CD4-positive, alpha-beta memory T cell (primary cell): ENCODE measurements at places on chromosomes 3 and 15.

GRCh38 chr3:29072611-29073010, 208.3 kb upstream of the RBMS3 start:
- H3K27me3 ChIP-seq: no peaks in the 10 kb centered on the region
- no peaks in the 10 kb centered on the region for H3K36me3 ChIP-seq
- no peaks in the 10 kb centered on the region for H3K4me1 ChIP-seq
- no peak for DNase-seq
- no peak overlapping the region for H3K27ac ChIP-seq
- no peak overlapping the region for H3K4me3 ChIP-seq

DNA sequence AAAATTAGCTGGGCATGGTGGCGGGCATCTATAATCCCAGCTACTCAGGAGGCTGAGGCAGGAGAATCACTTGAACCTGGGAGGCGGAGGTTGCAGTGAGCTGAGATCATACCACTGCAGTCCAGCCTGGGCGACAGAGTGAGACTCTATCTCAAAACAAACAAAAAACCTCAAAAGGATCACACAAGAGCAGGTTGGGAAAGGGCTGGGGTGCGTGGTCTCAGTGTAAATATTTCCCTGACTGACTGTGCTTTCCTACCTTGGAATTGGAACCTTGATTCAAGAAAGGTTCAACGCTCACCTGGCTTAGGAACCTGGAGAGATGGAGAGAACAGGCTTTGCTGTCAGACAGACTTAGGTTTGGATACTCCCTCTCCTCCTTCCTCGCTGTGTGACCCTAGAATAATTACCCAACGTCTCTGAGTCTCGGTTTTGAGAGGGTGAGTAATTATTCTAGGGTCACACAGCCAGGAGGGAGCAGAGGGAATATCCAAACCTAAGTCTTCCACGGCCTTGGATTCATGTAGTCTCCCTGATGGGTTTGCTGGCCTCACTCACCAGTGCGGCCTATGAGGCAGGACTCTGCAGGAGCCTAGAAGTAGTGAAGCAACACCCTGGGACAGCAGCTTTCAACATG, 24.6 kb downstream of the CYP19A1 start:
- H3K4me3 ChIP-seq: no peak overlapping the region
- no peak for DNase-seq
- no peak overlapping the region for H3K27ac ChIP-seq
- no peaks in the 10 kb centered on the region for H3K27me3 ChIP-seq

DNA sequence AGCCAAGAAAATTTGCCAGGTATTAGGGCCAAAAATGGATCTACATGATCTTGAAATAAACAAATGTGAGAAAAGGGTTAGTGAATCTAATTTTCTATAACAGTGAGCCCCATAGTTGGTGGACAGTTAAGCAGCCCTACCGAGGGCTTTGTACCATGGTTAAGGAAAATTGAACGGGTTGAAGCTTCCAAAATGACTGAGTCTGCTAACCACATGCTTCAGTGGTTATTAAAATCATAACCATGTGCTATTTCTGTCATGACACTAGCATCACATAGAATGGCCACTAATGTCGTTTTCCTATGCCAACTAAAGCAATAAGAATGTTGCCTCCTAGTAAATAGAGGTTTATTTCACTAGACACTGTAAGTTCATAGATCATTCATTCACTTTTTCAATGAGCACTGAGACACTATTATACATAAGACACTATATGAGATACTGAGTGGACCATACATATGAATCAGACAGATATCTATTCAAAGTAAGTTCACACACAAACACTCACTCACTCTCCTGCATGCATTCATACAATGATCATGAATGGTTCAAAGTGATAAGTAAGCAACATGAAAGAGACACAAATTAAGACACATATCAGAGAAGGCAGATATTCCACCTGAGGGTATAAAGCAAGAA, 4.3 kb downstream of the SST start:
- H3K4me3 ChIP-seq: no peak overlapping the region
- H3K27me3 ChIP-seq: peaks cover 10% of the 10 kb centered on the region
- no peaks in the 10 kb centered on the region for H3K4me1 ChIP-seq

GRCh38 chr3:147956615-147957014, 547.5 kb downstream of the ZIC1 start:
- no peak for DNase-seq
- no peaks in the 10 kb centered on the region for H3K36me3 ChIP-seq
- H3K4me1 ChIP-seq: no peaks in the 10 kb centered on the region
- no peak overlapping the region for H3K4me3 ChIP-seq
- H3K27me3 ChIP-seq: no peaks in the 10 kb centered on the region
- no peak overlapping the region for H3K27ac ChIP-seq

GRCh38 chr3:155069729-155070128, 10.4 kb upstream of the MME start:
- no peaks in the 10 kb centered on the region for H3K36me3 ChIP-seq
- H3K4me3 ChIP-seq: no peak overlapping the region
- H3K4me1 ChIP-seq: no peaks in the 10 kb centered on the region
- no peaks in the 10 kb centered on the region for H3K27me3 ChIP-seq
